ENCODE measurements at places on chromosomes 3 and 15. TPM values are rescaled to one million over a fixed set of nuclear protein-coding genes. Genes with fewer than 3 reads are reported as not detected.

Gene PP2D1
- not detected for total RNA-seq

Gene CFAP100
- not detected for total RNA-seq

Gene DLL4
- total RNA-seq = 9.7 TPM

Gene RTP1
- total RNA-seq = 0.04 TPM

GRCh38 chr3:56758539-56758981, 43.2 kb downstream of the ARHGEF3 start:
- DNase-seq = peak; percentile 76

DNA sequence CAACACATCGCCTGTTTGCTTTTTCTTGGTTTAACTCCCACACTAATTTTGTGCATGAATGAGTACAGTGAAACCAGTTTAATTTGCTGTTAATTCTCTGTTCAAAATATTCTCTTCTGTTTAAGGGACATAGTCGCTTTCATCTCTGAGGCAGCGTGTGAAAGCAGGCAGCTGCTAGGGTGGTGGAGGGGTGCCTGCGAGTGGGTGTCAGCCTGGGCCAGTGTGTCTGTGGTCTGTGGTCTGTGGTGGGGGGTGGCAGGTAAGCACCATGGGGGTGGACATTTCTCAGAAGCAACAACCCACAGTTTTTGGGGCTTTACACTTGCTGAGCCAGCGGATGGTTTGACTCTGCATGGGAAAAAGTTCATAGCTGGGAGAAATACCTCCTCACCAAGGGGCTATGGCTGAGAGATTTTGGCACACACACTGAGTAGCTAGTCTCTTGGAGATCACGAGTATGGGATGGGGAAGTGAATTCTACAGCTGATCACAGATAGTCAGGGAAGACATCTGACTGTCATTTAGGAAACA, 109.2 kb downstream of the EPHB1 start:
- DNase-seq = peak; percentile 13

DNA sequence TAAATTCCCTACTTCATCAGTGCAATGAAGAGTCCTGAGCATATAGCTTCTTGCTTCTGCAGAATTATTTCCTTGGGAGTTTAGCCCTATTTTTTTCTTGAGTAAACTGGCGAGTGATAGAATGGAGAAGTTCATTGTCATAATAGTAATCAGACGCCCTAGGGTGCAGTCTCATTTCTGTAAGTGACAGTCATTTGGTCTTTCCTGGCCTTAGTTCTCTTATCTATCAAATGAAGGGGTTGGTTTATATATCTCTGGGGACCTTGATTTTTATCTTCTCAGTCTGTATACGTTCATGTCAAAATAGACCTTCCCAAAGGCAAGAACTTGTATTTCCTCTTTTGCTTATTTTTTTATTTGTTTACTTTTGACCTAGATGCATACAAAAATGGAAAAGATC, 9.9 kb upstream of the ALPK3 start:
- DNase-seq = no peak

DNA sequence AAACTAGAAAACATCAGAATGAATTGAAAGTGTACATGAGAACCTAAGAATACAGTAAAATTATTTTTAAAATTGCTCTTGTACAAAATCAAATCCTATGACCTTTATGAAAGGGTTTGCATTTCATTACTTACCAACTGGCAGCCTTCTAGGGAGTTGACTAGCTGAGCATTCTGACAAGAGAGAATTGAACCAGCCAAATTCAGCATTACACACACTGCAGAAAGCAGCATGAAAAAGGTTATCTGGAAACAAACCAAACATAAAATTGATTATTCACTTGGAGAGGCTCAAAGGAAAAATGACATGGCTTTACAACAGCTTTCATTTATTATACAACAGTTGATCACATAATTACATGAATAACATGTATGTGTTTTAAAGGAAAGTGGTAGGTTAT, 17.4 kb downstream of the NSMCE3 start:
- no peak for DNase-seq

GRCh38 chr15:65076486-65077290, at the start of gene KBTBD13:
Gene KBTBD13 (plus strand): TSS chr15:65076746. CDS start chr15:65076816, 70 bp downstream.
- DNase-seq = no peak

DNA sequence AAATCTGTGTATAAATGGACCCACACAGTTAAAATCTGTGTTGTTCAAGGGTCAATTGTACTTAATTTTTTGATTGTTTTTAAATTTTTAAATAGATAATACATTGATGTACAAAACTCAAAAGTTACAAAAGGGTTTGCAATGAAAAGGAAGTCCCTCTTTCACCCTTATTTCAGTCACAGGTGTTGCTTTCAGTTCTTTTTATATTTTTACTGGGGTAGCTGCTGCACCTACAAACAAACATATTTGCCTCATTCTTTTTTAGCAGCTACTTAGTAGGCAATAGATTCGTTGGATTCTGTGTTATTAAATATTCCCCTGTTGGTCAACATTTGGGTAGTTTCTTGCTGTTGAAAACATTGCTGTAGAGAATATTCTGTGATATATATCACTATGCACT, 44.4 kb downstream of the PIAS1 start:
- no peak for DNase-seq

DNA sequence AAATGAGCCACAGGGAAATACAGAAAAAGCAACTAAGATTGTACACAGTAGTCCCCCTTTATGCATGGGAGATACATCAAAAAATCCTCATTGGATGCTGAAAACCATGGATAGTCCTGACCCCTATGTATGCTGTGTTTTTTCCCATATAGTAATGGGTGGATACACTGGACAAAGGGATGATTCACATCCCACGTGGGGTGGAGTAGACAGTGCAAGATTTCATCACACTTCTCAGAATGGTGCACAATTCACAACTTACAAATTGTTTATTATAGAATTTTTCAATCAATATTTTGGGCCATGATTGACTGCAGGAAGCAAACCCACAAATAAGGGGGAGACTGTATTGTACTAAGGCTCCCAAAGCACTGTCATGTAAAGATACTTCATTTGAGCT, 224.4 kb upstream of the STRIT1 start:
- no peak for DNase-seq

DNA sequence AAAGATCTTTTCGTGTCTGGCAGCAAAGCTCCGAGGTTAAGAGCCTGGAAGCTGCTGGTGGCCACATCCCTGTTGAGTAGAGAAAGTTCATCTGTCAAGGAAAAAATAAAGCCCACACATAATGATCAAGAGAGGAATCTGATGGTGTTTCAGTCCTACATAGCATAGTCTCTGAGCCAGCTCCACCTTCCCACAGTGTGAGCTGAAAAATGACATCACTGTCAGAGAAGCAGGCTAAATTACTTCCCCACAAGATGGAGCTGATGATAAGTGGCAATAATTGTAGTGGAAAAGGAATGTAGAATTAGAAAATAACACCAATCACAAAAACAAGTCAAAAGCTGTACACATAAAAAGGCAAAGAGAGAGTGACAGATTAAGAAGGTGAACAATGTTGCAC, 84.5 kb downstream of the AQP9 start:
- no peak for DNase-seq

- no peak for DNase-seq
Observed at GRCh38 chr3:14228681-14229470, 50.3 kb downstream of the LSM3 start.

- DNase-seq = no peak
Observed at GRCh38 chr15:78630886-78631633, 9.9 kb downstream of the CHRNB4 start.

GRCh38 chr3:45760878-45761711, 35.2 kb downstream of the SLC6A20 start:
- peak; percentile 58 for DNase-seq

Measured in muscle of leg (tissue), 16 donors.